Occipital lobe (tissue), 3 donors: ENCODE measurements at places on chromosomes 7 and 10. TPM values are rescaled to one million over a fixed set of nuclear protein-coding genes. Genes with fewer than 3 reads are reported as not detected.

Gene SPDYE6
- 0.16 TPM for total RNA-seq

Gene NEUROD6
- 600 TPM for total RNA-seq

DNA sequence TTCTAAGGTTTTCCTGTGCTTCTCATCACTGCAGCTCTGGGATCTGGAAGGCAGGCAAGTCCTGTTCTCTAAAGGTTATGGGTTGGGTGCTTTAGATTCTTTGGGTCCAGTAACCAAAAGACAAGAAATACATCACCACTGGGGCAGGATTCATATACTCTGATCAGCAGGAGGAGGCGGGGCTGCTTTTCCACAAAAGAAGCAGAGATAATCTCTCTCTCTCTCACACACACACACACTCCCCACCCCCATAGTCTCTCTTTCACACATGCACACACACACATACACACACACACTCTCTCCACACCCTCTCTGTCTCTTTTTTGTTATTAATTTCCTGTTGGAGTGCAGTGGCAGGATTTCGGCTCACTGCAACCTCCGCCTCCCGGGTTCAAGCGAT, 13.0 kb upstream of the ACBD5 start:
- DNase-seq, result no peak

GRCh38 chr10:11760861-11761260, 18.7 kb downstream of the ECHDC3 start:
- DNase-seq, result no peak

GRCh38 chr10:52056291-52056690, 257.8 kb upstream of the DKK1 start:
- no peak for DNase-seq

DNA sequence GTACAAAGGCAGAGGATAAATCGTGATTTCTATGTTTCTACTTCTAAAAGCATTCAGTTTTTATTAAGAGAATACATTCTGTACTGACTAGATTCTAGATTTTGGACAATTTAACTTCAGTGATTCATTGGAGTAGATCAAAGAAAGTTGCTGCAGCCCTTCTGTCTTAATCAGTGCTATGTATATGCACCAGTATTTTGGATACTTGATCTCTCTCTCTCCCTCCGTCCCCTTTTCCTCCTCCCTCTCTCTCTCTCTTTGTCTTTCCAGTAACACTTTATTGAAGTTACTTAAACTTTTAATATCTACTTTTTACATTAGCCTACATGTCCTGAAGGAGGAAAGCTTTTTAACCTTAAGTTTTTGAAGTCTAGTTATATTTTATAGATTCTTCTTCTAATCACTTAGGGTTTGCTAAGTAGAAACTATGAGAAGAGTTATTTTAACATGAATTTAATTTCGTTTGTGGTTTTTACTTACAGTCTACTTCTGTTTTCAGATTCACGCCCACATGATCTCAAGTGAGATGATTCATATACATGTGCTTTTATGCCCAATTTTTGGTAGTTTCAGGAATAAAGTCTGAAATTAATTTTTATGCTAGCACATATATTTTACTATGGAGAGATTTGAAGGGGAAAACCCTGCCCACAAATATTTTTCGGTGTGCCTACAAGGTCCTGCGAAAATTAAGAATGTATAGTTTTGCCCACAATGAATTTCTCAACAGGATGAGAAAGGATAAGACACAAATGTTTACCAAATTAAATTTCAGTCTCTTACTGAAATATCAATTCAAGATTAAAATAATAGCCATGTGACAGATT, 9.1 kb downstream of the MDFIC start:
- no peak for DNase-seq

DNA sequence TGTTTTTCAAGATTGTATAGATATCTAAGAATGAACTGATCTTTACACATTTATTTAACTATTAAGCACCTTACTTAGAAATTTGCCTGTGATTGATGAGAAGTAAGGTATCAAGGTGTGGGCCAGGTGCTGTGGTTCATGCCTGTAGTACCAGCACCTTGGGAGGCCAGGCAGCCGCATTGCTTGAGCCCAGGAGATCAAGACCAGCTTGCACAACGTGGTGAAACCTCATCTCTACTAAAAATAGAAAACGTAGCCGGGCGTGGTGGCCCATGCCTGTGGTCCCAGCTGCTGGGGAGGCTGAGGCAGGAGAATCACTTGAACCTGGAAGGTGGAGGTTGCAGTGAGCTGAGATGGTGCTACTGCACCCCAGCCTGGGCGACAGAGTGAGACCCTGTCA, 33.7 kb downstream of the NME8 start:
- DNase-seq, result no peak

DNA sequence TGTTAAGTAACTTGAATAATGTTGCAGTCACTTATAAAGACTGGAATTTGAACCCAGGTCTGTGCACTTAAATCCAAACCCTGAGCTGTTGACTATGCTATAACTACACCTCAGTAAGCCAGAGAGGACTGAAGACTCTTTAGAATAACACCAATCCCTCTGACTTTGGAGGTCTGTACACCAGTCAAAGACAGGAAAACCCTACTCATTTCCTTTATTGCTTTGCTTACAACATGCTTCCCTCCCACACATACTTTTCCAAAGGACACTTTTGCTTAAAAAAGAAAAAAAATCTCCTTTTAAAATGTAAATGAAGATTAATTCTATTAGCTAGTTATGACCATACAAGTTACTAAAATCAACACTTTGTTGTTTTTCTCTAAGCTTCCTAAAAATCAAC, 184.7 kb upstream of the KCTD7 start:
- no peak for DNase-seq

- DNase-seq, result peak; percentile 66
Measured at GRCh38 chr7:105581066-105581811, at the start of gene EFCAB10. Gene EFCAB10, minus strand, starts transcription at chr7:105581493. Its CDS starts 30 bp downstream, at chr7:105581463.

Gene C7orf33
- total RNA-seq, result not detected

Gene FAM200A
- 18.9 TPM for total RNA-seq

GRCh38 chr7:29564496-29565223, 1.0 kb downstream of the PRR15 start:
- DNase-seq, result peak; percentile 11

Gene VSTM4
- 2.3 TPM for total RNA-seq

Gene WASHC2A
- total RNA-seq, result 34.9 TPM

- no peak for DNase-seq
Measured at GRCh38 chr10:74039561-74040145, 41.7 kb downstream of the VCL start.

- peak; percentile 70 for DNase-seq
Measured at GRCh38 chr7:76201732-76202665, at the start of gene SRRM3. Gene SRRM3, plus strand, starts transcription at chr7:76201896. Its CDS starts 33,171 bp downstream, at chr7:76235067.

- no peak for DNase-seq
Measured at GRCh38 chr7:36289833-36290661, 99.6 kb upstream of the ANLN start.

DNA sequence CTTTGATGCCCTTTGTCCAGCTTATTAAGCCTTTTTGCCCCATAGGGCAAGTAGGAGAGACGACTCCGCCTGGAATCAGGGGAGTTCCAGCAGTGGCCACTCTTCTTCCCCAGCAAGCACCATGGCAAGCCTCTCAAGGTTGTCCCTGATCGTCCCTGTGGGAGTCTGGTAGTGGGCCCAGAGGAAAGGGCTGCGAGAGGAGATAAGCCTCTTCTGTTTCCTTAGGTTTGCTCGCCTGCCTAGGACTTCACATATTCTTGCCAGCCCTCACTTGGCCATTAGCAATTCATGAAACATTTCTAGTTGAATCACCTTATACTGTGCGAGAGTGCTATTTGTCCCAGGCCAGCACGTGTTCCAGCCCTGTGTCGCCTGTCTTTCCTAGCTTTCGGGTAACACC, 47.8 kb upstream of the CPN1 start:
- no peak for DNase-seq

DNA sequence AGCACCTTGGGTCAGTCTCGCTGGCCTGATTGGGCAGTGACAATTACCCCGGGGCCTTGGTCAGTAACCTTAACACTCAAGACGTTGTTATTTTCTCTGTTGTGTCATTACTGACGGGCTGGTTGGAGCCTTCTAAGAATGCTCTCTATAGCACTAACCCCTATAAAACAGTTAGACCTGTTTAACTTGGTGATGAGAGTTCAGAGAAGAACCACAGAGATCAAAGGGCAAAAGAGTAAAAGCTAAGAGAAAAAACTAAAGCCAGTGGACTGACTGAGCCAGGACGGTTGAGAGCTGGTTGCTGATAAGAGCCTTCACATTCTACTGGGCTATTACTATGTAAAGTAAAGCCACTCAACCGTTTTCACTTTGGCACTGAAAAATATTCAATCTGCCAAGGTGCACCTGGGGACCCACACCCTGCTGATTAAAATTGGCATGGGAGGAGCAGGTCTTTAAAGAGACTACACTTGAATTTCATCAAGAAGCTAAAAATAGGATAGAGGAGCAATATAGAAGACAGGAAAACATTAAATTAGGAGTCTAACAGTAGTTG, 13.6 kb upstream of the ITGB1 start:
- DNase-seq, result no peak

- DNase-seq, result no peak
Measured at GRCh38 chr7:55572378-55573233, at the start of gene VOPP1. Gene VOPP1, minus strand, starts transcription at chr7:55572502. Its CDS starts 178 bp downstream, at chr7:55572324.
